Activated T-helper 1 cell treated with anti-CD3 and anti-CD28 coated beads, Interleukin-12 subunit alpha, Interleukin-12 subunit beta, Interleukin-2, Interleukin-4 antibody, amounts not matched to agents 30 ng/mL and 10 ng/mL and 1 ng/mL, durations not matched to agents 14 hours and 24 hours and 36 hours (primary cell): ENCODE measurements at places on chromosomes 13 and 19. TPM values are rescaled to one million over a fixed set of nuclear protein-coding genes. Genes with fewer than 3 reads are reported as not detected.

DNA sequence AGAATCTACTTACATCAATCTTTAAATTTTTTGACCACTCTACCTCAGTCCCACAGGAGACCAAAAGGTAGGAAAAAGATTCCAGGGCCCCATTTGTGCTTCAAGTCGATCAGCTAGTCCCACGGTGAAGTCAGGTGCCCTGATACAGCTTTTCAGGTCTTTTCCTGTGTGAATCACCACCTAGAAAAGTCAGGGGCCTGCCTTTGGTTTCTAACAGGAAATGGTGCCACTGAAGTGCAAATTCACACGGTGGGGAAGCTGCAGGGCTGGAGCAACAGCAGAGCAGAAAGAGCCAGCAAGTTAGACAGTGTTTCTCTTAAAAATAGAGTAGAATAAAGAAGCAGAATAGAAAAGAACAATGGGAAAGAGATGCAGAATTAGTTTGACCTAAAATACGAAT lies 107.5 kb downstream of the KLF12 start:
- peaks cover 28% of the 10 kb centered on the region for H3K4me1 ChIP-seq
- DNase-seq = peak; percentile 51
- peaks cover 21% of the 10 kb centered on the region for H3K36me3 ChIP-seq
- peak overlapping the region; percentile 57 for H3K4me3 ChIP-seq
- H3K27me3 ChIP-seq = no peaks in the 10 kb centered on the region

DNA sequence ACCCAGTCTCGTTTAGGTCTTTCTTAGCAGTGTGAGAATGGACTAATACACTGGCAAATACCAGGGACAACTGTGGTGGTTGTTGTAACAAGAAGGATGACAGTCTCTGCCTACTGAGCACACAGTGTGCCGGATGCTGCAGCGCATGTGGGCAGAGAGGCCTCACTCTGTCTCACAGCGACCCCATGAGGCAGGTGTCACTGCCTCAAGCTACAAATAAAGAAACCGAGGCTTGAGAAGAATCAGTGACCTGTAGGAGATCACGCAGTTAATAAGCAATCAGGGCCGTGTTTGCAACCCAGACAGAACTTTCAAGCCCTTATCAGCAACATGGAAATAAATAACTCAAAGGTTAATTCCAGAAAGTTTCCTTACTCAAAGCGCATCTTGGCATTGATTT lies 40.5 kb upstream of the GAS6 start:
- H3K4me1 ChIP-seq = no peaks in the 10 kb centered on the region
- H3K4me3 ChIP-seq = no peak overlapping the region
- H3K36me3 ChIP-seq = no peaks in the 10 kb centered on the region

GRCh38 chr19:17669419-17669818 lies 18.7 kb downstream of the UNC13A start:
- no peaks in the 10 kb centered on the region for H3K4me1 ChIP-seq
- no peak overlapping the region for H3K27ac ChIP-seq
- no peak for DNase-seq

DNA sequence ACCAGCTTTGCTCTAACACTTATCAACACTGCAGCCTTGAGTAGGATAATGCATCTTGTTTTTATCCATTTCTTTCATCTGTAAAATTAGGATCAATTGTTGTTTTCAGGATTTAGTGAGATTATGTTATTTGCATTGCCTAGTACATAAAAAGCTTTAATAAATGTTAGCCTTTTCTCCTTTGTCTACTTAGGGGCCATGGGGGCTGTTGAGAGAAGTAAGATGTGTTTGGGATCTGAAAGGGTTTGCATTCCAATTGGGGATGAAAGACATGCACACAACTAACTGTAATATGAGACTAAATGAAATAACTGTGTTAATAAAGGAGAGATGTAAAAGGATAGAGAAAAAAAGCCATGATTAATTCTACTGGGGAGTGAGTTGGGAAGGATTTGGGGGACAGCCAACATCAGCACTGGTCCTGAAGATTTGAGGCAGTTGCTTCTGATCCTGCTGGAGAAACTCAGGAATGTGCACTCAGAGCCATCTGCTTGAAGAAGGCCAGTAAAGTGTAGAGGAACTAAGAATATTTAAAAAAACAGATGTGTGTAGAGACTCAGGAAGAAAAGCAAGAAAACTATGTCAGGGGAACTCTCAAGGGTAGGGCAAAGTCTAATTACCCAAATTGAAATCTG lies 236.3 kb downstream of the OLFM4 start:
- no peaks in the 10 kb centered on the region for H3K4me1 ChIP-seq
- no peaks in the 10 kb centered on the region for H3K36me3 ChIP-seq
- H3K4me3 ChIP-seq = no peak overlapping the region
- no peak for DNase-seq
- no peaks in the 10 kb centered on the region for H3K27me3 ChIP-seq

DNA sequence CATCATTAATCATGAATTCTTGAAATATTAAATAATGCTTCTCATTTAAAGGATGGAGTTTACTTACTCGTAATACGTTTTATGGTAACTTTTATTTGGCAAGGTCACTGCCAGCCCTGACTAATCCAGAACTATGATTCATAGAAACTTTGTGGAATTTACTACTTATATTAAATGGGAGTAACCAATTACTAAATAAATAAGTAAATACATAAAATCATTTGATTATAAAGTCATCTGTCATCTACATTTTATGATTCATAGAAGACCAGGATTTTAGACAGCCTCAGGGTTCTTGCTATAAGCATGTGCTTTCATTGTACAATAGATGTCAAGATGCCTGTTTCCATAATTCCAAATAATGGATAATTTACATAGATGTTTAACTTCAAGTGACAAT lies 611.1 kb downstream of the TBC1D4 start:
- no peaks in the 10 kb centered on the region for H3K36me3 ChIP-seq
- DNase-seq = no peak
- no peaks in the 10 kb centered on the region for H3K4me1 ChIP-seq
- no peak overlapping the region for H3K27ac ChIP-seq
- no peaks in the 10 kb centered on the region for H3K27me3 ChIP-seq

Gene SERPINE3
- not detected in 2 replicates for total RNA-seq

GRCh38 chr13:36000028-36000427 lies 131.2 kb downstream of the DCLK1 start:
- H3K36me3 ChIP-seq = no peaks in the 10 kb centered on the region
- no peak overlapping the region for H3K27ac ChIP-seq
- H3K4me1 ChIP-seq = no peaks in the 10 kb centered on the region
- H3K4me3 ChIP-seq = no peak overlapping the region

Gene DAND5
- total RNA-seq = 0.10 TPM in 2 replicates

GRCh38 chr19:9671655-9672054 lies 3.2 kb downstream of the ZNF562 start:
- H3K36me3 ChIP-seq = peaks cover 48% of the 10 kb centered on the region
- peaks cover 21% of the 10 kb centered on the region for H3K4me1 ChIP-seq
- H3K27ac ChIP-seq = no peak overlapping the region
- H3K4me3 ChIP-seq = no peak overlapping the region
- DNase-seq = no peak

Gene ZNF154
- total RNA-seq = 4.6 and 4.7 TPM in 2 replicates

Gene LRRC4B
- total RNA-seq = 0.05 and 0.15 TPM in 2 replicates

GRCh38 chr19:31715249-31715945 lies 366.2 kb upstream of the TSHZ3 start:
- H3K27me3 ChIP-seq = no peaks in the 10 kb centered on the region
- no peak overlapping the region for H3K27ac ChIP-seq
- no peak for DNase-seq
- no peaks in the 10 kb centered on the region for H3K36me3 ChIP-seq
- H3K4me1 ChIP-seq = no peaks in the 10 kb centered on the region

GRCh38 chr19:13511947-13512346 lies 5.7 kb upstream of the CACNA1A start:
- peaks cover 28% of the 10 kb centered on the region for H3K27me3 ChIP-seq
- no peaks in the 10 kb centered on the region for H3K36me3 ChIP-seq
- H3K4me1 ChIP-seq = no peaks in the 10 kb centered on the region
- H3K27ac ChIP-seq = no peak overlapping the region
- no peak overlapping the region for H3K4me3 ChIP-seq

DNA sequence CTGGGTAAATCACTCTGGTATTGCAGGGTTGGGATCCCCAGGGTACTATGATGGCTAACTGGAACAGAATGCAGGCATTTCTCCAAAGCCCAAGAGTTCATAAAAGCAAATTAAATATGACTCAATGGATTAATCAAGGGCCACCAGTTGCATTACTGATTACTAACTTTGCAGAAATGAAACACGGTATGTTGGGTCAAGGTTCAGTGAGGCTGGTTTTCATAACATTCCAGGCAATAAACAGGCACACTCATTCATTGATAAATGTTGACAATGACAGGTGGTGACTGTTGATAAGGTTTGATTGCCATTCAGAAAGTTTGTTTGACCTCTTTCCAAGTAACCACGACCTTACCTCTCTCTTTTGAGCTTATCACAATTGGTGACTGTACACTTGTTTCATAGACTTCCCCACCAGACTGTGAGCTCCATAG lies 506 bp upstream of the AP1M1 start:
- peak overlapping the region; percentile 95 for H3K27ac ChIP-seq
- peaks cover 16% of the 10 kb centered on the region for H3K36me3 ChIP-seq
- peaks cover 45% of the 10 kb centered on the region for H3K4me1 ChIP-seq
- no peaks in the 10 kb centered on the region for H3K27me3 ChIP-seq
- H3K4me3 ChIP-seq = peak overlapping the region; percentile 95

Gene ACP5
- 12.0 and 13.4 TPM in 2 replicates for total RNA-seq
